ENCODE measurements at places on chromosomes 11 and 22.

GRCh38 chr11:33040862-33041453 is 1.6 kb downstream of the TCP11L1 start:
- no peak for DNase-seq

- no peak for DNase-seq
Measured at GRCh38 chr11:93567401-93567895, 24.3 kb upstream of the SMCO4 start.

GRCh38 chr11:60970369-60970774 is 1.1 kb upstream of the CD6 start:
- peak; percentile 50 for DNase-seq

DNA sequence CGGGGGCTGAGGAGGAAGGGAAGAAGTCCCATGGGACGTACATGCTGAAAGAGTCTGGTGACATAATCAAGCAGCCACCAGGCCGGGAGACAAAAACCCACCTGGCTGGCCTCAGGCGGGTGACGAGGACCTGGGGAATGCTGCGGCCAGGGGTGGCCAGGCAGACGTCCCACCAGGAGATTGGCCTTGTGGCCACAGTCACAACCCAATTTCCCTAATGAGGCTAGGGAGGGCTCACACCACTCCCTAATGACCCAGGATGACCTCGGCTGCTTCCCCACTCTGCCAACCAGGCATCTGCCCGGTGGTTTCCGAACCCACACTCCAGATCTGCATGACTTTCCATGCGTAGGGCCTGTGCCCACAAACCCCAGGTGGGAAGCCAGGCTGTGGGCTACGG is 66.9 kb downstream of the SCUBE1 start:
- DNase-seq: peak; percentile 39
